Pancreas (tissue), 10 donors: ENCODE measurements at places on chromosomes 5 and 9.

GRCh38 chr5:143354025-143354424, 49.5 kb downstream of the NR3C1 start:
- DNase-seq, result no peak

- no peak for DNase-seq
Observed at GRCh38 chr9:13047827-13048587, 231.5 kb downstream of the MPDZ start.

DNA sequence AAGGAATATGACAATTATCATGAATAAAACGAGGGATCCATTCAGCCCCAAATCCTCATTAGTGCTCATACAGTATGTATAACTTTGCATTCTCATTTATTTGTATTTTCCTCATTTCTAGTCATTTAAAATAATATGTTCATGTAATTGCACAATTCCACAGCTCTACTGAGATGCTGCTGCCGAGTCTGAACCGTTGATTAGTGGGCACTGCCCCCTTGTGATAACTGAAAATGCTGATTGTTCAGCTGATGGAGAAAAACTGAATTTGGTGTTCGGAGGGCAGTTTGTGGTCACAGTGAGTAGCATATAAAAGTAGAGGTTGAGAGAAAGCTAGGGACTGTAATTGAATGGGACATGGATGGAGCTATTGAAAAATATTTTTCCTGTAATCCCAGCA, 12.2 kb upstream of the GPR151 start:
- no peak for DNase-seq

- DNase-seq, result no peak
Observed at GRCh38 chr9:134389642-134390041, 63.4 kb downstream of the RXRA start.

DNA sequence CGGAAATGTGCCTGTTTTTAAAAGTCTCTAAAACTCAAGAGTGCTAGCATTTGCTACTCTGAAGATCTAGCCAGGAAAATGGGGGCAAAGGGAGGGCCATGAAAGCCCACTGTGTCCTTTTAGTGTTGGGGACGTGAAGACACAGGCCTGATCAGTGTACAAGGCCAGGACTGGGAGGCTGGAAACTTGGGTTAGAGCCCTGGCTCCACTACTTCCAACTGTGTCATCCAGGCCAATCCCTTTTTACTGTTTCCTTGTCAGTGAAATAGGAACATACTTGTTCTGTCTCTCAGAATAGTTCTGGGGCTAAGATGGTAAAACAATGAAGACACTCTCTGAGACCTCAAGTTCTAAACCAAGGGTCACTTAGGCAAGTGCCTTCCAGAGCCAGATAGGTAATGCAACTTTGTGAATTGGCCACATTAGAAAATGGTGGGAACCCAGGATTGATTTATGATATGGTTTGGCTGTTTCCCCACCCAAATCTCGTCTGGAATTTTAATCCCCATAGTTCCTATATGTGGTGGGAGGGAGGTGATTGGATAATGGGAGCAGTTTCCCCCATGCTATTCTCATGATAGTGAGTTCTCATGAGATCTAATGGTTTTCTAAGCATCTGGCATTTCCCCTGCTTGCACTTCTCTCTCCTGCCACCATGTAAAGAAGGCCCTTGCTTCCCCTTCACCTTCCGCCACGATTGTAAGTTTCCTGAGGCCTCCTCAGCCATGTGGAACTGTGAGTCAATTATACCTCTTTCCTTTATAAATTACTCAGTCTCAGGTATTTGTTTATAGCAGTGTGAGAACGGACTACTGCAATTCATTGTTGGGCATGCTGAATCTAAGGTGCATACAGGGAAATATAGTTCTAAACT, 30.4 kb upstream of the B4GALT1 start:
- no peak for DNase-seq

DNA sequence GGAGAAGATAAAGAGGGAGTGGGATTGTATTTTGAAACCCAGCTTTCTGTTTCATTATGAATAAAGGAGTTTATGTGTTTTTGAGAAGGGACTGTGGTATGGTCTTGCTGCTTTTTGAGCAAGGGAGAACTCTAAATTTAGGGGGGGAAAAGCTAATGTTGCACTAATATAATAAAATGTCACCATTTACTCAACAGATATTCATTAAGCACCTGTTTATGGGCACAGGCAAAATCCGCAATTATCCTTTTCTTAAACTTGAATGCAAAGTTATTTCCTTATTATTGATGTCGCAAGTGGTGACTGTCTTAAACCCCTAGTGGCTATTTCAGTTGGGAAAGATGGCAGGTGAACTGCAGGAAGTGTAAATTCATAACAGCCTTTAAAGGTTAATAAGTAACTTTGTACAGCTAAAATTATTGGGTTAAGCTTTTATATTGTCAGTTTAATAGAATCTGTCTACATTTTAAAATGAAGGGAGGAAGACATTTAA, 1.5 kb downstream of the CDC42SE2 start:
- peak; percentile 49 for DNase-seq

DNA sequence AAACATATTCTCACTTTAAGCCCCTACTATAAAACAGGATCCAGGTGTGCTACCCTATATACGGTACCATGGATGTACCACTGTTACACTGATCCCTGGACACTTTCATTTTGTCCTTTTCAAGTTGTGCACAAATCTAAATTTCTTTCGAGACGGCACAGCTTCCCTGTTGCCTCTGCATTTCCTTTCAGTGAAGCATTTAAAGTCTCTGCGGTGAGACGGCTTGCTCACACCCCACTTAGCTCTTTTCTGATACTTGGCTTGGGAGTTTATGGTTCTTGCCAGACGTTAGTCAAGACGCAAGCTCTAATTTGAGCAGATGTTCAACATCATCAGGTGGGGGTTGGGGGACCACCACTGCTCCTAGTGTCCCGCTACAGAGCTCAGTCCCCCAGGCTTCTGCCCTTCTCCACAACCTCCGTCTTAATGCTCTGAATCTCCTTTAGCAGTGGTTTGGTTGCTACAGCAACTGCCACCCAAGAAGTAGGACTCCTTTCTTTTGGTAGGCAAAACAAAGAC, 15.8 kb downstream of the F2RL2 start:
- DNase-seq, result no peak

DNA sequence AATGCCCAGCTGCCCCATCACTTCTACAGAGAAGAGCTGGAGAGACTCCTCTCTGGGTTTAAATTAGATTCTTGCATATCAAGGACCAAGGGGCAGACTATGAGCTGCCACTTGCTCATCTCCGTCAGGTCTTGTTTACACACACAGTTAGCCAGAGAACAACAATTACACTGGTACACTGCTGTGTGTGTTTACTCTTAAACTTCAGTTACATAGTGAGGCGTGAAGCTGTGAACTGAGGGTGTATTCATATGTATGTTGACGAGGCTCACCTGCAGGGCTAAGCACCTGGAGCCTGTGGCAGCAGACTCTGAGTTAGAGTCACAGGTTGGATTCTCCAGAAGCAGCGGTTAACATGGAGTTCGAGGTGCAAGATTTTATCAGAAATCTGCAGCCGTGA, 155.4 kb upstream of the ANKH start:
- DNase-seq, result no peak

DNA sequence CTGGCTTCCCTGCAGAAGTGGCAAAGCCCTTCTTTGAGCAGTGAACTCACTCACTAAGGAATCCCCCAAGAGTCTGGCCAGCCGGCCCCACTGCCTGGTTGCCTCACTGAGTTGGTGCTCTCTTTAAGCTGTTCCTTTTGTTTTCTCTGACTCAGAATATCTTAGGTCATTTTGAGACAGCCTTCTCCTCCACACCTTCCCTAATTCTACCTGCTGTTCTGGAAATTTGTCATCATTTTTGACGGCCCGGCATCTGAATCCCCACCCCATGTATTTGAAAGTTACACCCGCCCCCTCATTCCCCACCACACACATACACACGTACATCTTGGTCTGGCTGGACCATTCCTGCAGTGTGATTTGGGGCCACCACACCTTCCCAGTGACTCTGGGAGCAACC, 41.8 kb downstream of the FGF1 start:
- DNase-seq, result no peak

DNA sequence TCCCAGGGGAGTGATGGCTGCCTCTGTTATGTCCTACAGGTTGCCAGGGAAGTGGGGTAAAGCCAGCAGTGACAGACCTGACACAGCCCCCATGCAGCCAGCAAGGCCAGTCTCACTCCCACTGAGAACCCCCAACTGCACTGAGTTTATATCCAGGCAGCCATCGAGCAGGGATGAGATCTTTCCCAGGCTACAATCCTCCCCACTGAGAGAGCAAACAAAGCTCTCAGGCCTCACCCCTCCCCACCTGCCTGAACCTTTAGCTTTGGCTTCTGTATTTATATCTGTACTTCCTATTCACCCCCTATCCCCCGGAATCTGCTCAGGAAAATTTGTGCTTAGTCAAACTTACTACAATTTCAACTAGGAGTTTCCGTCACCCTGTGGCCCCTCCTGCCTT, 284.1 kb downstream of the FAM170A start:
- DNase-seq, result no peak

GRCh38 chr9:14768405-14769229, 46.1 kb upstream of the CER1 start:
- no peak for DNase-seq

DNA sequence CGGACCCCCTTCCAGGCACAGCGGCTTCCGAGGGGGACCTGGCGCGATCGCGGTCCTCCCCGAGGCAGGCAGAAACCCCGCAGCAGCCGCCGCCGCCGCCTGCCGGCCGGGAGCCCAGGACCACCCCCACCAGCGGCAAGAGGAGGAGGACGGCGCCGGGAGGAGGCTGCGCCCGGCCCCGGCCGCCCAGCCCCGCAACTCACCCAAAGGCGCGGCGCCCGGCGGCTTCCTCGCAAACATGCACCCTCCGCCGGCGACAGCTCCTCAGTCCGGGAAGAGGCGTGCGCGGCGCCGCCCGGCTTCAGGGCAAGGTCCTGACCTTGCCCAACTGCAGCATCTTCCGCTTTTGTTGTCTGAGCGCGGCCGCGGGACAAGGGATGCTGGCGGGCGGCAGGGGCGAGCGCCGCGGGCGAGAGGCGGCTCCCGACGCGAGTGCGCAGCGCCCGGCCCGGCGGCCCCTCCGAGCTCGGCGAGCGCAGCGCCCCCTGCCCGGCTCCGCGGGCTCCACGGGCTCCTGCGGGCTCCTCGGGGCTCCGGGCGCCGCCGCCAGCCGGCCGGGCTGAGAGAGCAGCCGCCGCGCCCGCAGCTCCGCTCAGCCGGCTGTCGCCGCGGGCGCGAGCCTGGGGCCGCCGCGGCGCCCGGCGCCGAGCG, 507 bp downstream of the CTNND2 start:
- DNase-seq, result peak; percentile 85

DNA sequence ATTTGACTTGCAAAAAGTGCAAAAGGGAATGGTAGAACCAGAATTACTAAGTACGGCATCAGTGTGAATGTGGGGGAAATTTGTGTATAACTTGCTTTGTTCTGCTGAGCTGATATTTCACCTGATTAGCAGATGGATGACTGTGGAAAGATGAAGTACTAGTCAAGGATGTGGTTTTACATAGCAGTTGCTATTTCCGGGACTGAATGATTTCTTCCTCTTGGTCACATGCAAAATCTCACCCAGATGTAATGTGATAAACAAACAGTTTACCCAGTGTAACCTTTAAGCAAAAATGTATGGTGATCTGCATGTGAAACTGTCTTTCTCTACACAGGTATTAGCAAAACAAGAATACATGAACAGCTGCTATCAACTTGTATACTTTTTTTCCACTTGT, 46.1 kb downstream of the DCP2 start:
- no peak for DNase-seq

DNA sequence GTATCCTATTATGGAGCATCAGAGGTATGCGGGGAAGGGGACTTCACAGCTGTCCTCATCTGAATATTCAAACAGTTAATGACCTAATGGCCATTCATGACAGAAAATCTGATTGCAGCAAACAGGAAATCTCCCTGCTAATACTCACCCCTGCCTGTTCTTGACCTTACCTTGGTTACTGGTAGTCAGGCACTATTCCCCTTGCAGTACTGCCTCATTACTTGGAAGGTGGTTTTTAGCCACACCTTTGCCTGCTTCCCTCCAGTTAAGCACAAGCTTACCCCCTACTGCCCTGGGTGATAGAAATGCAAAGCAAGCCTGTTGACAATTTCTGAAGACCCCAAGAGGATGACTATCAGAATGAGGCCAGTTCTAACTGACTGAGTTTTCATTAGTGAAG, 332.4 kb downstream of the NTRK2 start:
- no peak for DNase-seq

DNA sequence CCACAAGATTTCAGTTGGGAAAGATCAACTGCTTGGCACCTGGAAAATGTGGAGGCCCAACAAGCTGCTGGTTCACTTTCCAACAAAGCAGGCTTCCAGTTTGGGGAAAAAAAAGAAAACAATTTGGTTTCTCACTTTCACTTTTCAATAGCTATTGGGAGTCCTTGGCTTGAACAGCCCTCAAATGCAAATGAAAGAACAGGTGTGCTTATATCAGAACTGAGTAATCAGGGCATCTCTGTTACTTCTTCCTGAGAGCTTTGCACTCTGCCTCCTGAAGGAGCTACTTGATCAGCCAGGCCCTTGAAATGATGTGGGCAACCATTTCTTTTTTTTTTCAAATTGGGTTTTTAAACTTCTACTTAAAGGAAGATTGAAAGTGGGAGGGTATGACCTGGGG, 73.5 kb downstream of the MFAP3 start:
- DNase-seq, result no peak

DNA sequence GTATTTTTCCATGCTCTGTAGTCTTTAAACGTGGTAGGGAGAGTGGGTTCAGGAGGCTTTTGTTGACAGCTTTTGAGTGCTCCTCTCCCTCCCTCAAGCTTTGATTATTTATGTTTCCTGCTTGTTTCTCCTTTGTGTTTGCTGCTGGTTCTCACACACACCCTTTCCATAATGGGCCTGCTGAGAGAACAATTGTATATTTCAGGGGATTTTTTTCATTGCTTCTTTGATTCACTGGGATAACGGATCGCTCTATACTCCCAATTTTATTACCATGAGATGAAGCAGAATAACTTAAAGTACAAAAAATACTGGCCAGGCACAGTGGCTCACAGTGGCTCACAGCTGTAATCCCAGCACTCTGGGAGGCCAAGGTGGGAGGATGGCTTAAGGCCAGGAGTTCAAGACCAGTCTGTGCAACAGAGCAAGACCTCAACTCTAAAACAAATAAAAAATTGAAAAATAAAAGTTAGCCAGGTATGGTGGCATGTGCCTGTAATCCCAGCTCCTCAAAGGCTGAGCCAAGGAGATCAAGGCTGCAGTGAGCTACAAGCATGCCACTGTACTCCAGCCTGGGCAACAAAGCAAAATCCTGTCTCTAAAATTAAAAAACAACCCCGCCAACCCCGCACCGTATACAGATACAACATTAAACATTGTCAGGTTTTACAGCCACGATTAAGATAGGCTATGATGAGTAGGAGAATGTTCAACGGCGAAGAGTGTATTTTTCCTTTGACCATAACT, 66.9 kb downstream of the USP20 start:
- no peak for DNase-seq
